Neural progenitor cell (in vitro differentiated cells): ENCODE measurements at places on chromosomes 4 and X.

DNA sequence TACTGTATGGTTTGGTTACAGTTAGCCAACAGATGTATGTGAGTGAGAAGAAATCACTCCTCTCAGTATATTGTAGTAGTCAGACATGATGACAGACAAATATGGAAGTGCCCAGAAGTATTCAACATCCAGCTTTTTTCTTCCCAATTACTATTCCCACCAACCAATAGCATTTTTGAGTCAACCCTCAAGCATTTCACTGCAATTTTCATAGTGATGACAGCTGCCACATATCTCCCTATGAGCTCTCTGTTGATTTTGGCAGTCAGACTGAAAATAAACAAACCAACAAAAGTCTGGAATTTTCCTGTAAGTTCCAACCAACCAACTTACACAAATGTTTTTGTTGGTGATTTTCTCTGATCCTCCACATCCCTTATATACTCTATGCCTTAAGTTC lies 8.2 kb upstream of the TRAM1L1 start:
- DNase-seq: no peak

- no peak for DNase-seq
Observed at GRCh38 chr4:29861307-29861706, 858.9 kb upstream of the PCDH7 start.

DNA sequence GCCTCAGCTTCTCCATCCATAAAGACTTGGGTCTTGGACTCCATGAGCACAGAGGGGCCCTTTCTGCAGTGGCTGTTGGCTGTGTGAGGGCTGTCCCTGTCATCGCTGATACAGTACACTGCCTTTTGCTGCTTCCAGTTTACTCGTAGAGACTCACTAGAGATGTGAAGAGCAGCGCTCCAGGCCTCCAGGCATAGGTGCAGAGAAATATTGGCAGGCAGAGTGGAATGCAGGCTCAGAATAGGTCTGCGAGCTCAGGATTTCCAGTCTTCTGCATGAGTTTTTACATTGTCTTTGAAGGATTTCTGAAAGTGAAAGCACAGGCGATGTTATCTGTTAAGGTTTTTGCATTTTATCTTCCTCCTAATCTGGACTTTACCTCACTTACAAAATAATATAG lies 97.4 kb downstream of the AASDH start:
- DNase-seq: no peak

- DNase-seq: no peak
Observed at GRCh38 chr4:183645326-183645725, 13.7 kb downstream of the RWDD4 start.

- DNase-seq: no peak
Observed at GRCh38 chr4:7546809-7547367, 112.2 kb upstream of the PSAPL1 start.

DNA sequence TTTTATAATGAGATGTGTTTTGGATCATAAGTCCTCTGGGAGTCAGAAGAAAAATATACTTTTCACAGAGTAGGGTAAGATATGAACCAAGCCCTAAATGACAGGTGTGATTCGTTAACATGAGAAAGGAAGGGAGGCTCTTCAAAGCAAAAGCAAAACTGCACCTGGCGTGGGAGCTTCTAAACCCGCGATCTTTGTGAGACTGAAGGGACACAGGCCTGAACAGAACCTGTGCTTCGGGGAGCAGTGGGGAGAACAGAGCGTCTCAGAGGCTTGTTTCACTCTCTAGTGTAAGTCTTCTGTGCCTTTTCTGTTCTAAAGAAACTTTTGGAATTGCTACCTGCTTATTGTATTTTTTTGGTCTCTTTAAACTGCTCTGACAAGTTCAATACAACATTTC lies 30.2 kb upstream of the CYP4V2 start:
- DNase-seq: no peak

GRCh38 chr4:825063-825970 lies 612 bp downstream of the CPLX1 start:
- peak; percentile 79 for DNase-seq

- DNase-seq: no peak
Observed at GRCh38 chrX:30183554-30183953, 31.8 kb upstream of the MAGEB2 start.

GRCh38 chr4:158873795-158874401 lies 105.1 kb downstream of the FNIP2 start:
- DNase-seq: no peak

- DNase-seq: no peak
Observed at GRCh38 chrX:112687189-112687691, 7.5 kb upstream of the LHFPL1 start.

DNA sequence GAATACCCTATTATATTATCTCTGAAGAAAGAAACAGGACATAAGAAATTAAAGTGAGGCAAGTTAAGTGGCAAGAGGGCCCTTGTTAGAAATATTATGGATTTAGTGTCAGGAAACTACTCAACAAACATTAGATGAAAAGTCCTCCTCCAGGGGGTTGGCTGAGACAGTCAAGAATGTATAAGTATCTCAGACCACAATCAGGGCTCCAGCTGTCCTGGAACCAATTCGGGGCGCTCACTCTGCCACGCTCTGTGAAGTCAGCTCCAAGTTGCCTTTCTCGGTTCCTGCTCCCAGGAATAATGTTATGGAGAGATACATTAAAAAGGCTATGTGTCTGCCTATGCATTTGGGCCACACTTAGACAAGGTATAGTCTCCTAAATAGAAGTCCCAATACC lies 73.3 kb downstream of the RASGEF1B start:
- DNase-seq: no peak

DNA sequence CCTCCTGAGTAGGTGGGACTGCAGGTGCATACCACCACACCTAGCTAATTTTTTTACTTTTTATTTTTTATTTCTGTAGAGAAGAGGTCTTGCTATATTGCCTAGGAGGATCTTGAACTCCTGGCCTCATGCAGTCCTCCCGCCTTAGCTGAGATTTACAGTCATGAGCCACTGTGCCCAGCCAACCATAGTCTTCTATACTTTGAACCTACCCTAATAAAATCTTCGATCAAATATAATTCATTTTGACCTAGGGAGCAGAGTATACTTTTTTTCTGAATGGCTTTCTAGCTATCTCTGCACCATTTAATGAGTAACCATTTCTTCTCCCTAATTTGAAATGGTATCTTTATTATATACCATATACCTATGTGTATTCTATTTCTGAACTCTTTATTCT lies 6.7 kb downstream of the ETFDH start:
- DNase-seq: no peak

DNA sequence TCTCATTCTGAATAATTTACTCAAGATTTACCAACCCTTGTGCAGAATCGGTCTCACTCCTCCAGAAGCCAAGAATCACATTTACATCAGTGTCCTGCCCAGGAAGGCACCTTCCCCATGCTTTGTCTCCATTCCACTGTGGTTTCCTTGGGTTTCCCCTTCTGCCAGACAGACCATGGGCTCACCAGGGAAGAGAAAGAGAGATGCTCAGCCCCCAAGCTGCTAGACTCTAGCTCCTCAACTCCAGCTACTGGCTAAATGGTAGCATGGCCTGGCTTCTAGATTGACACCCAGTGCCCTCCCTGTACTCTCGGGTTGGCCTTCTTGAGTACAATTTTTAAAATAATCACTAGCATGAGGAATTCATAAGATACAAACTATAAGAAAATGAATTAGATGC lies 12.9 kb downstream of the TLR10 start:
- no peak for DNase-seq

DNA sequence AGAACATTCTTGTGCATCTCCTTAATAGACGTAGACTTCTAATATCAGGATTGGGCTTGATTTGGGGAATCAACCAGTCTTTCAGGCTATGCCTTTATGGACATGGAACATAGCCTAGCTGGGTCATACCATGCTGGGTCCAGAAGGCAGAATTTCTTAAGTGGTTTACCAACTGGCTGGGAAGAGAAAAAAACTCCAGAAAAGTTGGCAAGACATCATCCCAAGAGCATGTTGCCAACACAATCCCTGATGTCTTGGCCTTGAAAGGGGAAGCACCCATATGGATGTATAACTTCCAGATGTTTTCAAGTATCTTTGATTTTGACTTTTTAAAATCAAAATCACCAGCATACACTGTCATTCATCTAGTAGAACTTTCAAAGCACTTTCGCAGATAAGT lies 138.0 kb upstream of the FGF13 start:
- no peak for DNase-seq

DNA sequence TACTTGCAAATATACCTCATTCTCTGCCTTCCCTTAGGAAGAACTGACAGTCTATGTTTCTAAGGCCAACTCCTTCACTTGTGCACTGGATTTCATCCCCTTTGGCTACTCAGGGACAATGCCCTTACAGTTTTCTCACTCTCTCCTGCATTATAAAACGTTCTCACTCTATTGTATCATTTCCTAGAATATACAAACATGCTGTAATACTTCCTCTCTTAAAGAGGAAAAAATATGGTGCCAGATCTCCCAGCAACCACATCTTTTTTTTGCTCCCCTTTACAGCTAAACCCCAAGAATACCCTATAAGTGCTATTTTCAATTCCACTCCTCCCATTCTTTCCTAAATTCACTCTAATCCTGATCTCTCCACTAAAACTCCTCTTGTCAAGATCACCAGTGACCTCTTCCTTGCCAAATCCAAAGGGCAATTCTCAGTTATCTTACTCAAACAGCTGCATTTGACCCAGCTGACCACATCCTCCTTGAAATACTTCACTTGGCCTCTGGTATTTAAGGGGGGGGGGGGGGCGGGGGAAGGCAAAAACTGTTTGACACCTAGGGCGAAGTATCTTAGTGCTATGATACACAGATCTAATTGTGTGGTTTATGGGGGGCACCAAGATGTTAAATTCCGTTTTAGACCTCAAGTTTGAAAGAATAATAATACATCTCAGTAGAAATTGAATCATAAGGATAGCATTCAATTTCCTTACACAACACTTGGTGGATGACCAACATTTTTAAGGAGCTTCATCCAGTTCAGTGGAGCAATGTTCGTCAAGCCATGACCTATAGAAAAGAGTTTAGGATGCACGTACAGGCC lies 1.6 kb downstream of the RCHY1 start:
- DNase-seq: peak; percentile 6

DNA sequence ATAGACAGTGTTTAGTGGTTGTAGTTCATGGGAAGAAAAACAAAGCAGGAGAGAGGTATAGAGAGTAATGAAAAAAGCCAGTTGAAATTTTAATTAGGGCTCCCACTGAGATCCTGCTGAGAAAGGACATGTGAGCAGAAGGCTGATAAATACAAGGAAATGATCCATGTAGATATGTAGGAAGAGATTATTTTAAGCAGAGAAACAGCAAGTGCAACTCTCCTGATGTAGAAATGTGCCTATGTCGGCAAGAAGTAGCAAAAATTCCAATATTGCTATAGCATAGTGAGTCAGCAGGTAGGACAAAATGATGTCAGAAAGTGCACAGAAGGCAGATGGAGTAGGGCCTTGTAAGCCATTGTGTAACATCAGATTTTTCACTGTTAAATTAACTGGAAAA lies 1027.3 kb downstream of the PCDH18 start:
- DNase-seq: peak; percentile 16

DNA sequence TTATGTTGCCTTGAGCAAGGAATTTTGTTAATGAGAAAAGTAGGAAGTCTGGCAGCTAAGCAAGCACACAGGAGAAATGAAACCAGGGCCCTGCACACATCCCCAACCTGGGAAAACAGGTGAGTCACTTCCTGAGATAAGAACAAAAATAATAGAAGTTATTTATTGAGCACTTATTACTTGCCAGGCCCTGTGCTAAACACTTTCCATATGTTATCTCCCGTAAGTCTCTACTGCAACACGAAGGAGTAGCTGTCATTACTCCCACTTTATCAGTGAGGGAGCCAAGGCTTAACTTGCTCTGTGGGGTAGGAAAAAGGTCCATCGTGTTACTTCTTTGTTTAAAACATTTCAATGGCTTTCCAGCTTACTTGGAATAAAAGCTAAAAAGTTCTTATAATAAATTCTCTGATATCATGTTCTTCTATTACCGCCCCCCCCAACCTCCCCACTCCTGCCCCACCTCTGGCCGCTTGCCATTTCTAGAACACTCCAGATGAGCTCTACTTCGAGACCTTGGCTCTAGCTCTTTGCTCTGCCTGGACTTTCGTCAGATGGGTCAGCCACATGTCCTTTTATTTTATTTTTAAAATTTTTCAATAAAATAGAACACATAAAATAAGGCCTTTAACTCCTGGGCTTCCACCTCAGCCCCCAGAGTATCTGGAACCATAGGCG lies 36.3 kb upstream of the PLAC8 start:
- DNase-seq: no peak

DNA sequence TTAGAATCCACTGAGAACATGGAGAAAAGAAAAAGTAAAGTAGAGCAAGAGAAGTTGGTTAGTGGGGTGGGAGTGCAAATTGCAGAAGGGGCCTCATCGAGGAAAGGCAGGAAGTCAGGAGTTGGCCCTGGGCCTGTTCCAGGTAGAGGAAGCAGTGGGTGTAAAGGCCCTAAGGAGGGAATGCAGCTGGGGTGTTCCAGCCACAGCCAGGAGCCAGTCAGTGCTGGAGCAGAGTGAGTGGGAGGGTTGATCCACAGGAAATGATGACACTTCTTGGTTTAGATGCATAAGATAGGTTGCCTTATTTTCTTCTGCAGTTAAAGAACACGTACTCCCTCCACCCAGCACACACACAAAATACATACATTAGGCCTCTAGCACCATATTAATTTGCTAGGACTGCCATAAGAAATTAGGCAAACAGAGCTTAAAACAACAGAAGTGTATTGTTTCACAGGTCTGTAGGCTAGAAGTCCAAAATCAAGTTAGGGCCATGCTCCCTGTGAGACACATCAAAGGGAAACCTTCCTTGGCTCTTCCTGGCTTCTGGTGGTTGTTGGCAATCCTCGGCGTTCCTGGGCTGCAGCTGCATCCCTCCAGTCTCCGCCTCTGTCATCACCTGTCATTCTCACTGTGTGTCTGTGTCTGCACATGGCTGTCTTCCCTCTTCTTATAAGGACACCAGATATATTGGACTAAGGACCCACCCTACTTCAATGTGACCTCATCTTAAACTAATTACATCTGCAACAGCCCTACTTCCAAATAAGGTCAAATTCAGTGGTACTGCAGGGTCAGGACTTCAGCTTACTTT lies 205.9 kb downstream of the AASDH start:
- DNase-seq: no peak

- DNase-seq: no peak
Observed at GRCh38 chr4:54400188-54400587, 171.1 kb downstream of the PDGFRA start.

DNA sequence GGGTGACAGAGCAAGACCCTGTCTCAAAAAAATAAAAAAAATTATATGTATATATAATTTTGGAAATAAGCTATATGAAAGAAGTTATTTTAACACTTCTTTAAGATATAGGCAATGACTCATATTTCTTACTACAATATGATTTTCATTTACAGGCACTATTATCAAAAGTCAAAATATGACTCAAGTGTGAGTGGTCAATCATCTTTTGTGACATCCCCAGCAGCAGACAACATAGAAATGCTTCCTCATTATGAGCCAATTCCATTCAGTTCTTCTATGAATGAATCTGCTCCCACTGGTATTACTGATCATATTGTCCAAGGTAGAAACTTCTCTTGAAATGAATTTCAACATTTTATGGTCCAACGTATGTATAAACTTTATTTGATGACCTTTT lies 20.8 kb downstream of the OCIAD1 start:
- no peak for DNase-seq

DNA sequence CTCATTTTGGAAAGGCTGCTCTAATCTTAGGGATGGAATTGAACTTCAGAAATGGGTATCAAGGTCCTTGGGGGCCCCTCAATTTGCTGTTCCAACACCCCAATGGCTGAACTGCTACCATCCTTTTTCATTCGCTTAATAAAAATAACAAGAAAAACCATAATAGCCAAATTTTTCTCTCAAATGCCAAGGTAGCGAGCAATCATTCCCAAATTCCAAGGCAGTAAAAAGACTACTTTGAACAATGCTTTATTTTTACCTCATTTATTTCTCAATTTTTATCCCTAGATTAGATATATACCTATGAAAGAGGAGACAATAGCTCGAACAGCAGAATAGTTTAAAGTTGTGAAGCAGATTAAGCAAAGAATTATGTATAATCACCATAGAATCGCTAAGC lies 323.4 kb upstream of the SLC7A11 start:
- DNase-seq: no peak
